ENCODE measurements at places on chromosomes 7 and 10.
A peak's percentile ranks its signal among the peaks of the same experiment; 100 is the strongest.

- no peak for DNase-seq
These were observed 76.8 kb upstream of the AKR1E2 start for GRCh38 chr10:4749271-4749574.

GRCh38 chr10:133121479-133121878 is 33.8 kb downstream of the ADGRA1 start:
- no peak for DNase-seq

GRCh38 chr10:29420744-29421143 is 131.9 kb downstream of the LYZL1 start:
- DNase-seq, result no peak

GRCh38 chr7:114957444-114957843 is 35.5 kb downstream of the MDFIC start:
- no peak for DNase-seq

GRCh38 chr10:49610114-49610457 is at the start of gene SLC18A3:
Gene SLC18A3, plus strand, starts transcription at chr10:49610310. Its CDS starts 431 bp downstream, at chr10:49610741.
- no peak for DNase-seq

- no peak for DNase-seq
These were observed 856.8 kb upstream of the CELF2 start for GRCh38 chr10:10160821-10161312.

DNA sequence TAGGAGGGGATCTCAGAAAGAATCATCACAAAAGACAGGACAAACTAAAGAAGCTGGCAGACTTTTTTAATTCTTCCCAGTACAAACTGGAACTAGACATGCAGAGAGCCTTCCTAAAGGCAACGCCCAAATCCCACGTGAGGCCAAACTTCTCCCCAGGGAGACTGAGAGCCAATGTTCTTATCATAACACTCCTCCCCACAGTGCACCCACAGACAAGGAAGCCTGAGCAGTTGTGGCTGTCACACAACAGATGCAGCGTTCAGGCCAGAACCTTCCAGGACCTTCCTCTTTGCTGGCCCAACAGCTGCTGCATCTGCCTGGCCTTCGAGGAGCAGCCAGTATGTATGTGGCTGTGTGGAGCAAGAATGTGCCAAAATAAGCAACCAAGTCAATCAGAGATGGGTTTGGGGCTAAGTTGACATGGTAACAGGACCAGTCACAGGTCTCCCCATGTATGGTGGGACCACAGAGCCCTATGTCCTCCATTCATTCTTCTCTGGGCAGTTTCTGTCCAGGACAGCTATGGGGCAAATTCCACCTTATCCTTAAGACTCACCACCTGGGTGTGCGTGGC is 34.9 kb downstream of the SRPK2 start:
- DNase-seq, result peak; percentile 20

- no peak for DNase-seq
These were observed 32.8 kb upstream of the MYO3A start for GRCh38 chr10:25901199-25901598.

DNA sequence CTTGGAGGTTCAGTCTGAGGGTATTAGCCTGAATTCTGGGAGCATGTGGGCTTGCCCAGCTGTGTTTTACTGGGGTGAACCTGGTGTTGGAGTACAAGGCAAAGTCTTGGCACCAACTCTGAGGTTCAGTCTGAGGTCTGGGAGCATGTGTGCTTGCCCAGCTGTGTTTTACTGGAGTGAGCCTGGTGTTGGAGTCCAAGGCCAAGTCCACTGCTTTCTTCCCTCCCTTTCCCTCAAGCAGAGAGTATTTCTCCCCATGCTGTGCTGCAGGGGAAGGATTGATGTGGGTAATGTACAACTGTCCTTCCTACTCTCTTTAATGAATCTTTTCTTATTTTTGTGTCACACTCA is 236.1 kb downstream of the NXPH1 start:
- no peak for DNase-seq

- no peak for DNase-seq
These were observed 49.5 kb downstream of the SMURF1 start for GRCh38 chr7:99094401-99094800.

DNA sequence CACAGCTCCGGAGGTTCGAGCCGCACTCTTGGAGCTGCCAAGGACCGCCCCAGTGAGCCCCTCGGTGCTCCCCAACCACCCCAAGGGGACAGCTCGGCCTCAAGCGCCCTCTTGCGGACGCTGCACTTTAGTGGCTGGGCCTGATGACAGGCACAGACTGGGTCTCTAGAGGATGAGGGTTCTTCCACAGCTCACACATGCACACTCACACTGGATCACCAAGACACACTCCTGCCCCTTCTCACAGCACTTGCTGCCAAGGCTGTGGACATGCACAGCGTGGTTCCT is 2.1 kb downstream of the RET start:
- no peak for DNase-seq

GRCh38 chr7:33422825-33423645 is 293.7 kb downstream of the BBS9 start:
- DNase-seq, result no peak

- no peak for DNase-seq
These were observed 45.7 kb downstream of the SEM1 start for GRCh38 chr7:96663871-96664445.

- DNase-seq, result no peak
These were observed 107.4 kb downstream of the SH3PXD2A start for GRCh38 chr10:103748020-103748419.

DNA sequence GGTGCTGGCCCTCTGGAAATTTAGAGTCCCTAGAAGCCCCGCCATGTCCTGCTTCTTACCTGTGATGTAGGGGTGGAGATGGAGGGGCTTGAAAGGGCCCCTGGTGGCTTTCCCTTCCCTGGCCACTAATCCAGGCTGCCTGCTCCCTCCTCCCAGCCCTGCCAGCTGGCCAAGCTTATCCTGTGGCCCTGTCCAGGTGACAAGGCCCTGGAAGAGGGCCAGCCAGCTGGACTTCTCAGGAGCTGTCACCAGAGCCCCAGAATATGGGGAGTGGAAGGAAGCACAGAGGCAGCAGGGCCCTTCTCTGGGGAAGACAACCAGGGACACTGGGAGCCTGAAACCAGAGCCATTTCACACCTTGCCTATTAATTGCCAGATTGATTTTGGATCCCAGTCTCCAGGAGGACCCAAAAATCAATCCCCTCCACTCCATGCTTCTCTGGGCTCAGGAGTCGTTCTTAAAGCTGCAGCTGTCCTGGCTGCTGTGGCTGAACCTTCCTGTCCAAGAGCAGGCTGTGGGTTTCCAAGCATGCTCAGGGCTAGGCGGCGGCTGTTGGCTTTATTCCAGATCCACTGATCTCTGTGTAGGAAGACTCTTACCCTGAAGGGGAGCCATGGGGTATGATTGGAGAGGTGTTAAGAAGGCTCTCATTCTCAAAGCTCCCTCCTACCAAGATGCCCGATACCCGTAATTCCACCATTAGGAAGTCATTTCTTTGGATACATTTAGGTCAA is 52.6 kb upstream of the PCBD1 start:
- DNase-seq, result peak; percentile 20

GRCh38 chr10:13809427-13809826 is 222.7 kb downstream of the PRPF18 start:
- peak; percentile 24 for DNase-seq

GRCh38 chr7:27616914-27617548 is 45.7 kb downstream of the HIBADH start:
- no peak for DNase-seq

DNA sequence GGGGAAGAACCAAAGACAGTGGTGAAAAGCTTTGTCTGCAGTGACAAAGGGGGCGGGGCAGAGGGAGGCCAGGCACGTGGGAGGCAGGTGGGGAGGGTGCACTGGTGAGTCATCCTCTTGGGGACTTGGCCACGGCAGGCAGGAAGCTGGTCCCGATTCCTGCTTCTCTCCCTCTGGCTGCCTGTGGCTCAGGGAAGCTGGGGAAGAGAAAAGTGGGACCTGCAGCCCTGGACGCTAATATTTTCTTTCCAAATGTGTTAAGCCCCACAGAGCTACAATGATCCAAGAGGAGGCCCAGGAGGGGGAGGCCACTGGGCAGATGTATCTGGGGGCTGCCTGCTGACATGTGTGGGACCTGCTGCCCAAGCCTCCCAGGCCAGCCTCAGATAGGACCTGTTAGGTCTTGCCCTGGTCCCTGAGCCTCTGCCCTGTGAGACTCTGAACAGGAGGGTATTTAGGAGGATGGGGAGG is 231.8 kb downstream of the KCNMA1 start:
- DNase-seq, result peak; percentile 72

GRCh38 chr10:5542100-5542499 is 17.3 kb downstream of the CALML3 start:
- DNase-seq, result no peak

GRCh38 chr10:117360994-117361667 is 14.1 kb downstream of the PDZD8 start:
- DNase-seq, result peak; percentile 25

GRCh38 chr10:33817605-33818004 is 483.1 kb upstream of the NRP1 start:
- DNase-seq, result no peak

GRCh38 chr10:115432188-115432819 is 339.1 kb downstream of the ATRNL1 start:
- DNase-seq, result peak; percentile 14

DNA sequence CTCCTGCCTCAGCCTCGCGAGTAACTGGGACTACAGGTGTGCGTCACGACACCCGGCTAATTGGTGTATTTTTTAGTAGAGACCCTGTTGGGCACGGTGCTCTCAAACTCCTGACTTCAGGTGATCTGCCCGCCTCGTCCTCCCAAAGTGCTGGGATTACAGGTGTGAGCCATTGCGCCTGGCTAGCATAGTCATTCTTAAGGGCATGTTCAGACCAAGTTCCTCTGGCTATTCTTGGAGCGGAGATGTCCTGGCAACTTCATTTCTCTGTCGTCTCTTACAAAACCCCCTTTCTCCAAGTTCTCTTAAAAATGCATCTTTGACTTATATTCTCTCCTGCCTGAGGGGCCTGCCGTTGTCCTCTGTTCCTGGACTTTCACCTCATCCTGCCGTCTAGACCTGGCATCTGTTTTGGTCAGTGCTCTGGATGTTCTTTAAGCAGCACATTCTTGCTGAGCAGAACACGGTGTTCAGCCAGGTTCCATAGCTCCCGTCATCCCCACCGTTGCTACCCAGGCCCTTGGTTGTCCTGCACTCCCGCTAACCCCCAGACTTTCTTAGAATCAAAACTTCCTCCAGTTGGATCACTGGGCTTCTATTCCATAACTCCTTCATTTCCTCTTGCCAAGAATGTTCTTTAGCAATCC is 509.9 kb upstream of the GALNT17 start:
- no peak for DNase-seq

GRCh38 chr10:7243873-7244272 is 167.0 kb downstream of the SFMBT2 start:
- DNase-seq, result no peak

- no peak for DNase-seq
These were observed 205.3 kb upstream of the MKLN1 start for GRCh38 chr7:131122394-131122793.

GRCh38 chr10:131173484-131174210 is 137.9 kb downstream of the TCERG1L start:
- no peak for DNase-seq

DNA sequence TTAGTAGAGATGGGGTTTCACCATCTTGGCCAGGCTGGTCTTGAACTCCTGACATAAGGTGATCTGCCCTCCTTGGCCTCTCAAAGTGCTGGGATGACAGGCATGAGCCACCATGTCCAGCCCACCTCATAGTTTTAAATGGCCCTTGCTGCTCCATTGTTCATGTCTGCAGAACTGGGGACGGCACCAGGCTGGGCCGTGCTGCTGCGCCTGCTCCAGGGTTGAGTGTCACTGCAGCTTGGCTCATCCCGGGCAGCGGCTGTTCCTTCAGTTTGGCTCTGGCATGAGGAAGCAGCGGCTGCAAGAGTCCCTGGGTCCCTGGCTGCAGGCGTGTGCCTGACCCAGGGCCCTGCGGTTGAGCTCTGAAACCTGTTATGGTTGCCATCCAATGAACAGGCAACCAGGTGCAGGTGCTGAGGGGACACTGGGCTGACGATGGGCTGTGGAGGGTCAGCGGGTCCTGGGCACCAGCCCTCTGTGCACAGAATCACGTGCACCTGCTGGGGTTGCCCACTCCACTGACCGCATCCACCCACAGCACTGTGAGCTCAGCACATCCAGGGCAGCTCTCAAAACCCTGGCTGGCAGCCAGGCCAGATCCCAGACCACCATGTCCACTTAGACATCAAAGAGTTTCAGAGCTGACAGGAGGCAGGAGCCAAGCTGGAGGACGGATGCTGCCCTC is 70.2 kb upstream of the PPP2R2D start:
- no peak for DNase-seq

GRCh38 chr10:49508249-49508648 is 30.7 kb downstream of the ERCC6 start:
- DNase-seq, result no peak

- DNase-seq, result no peak
These were observed 9.9 kb upstream of the CALML5 start for GRCh38 chr10:5509236-5509635.

- no peak for DNase-seq
These were observed 107.4 kb downstream of the DYNC2I1 start for GRCh38 chr7:158963771-158964241.

DNA sequence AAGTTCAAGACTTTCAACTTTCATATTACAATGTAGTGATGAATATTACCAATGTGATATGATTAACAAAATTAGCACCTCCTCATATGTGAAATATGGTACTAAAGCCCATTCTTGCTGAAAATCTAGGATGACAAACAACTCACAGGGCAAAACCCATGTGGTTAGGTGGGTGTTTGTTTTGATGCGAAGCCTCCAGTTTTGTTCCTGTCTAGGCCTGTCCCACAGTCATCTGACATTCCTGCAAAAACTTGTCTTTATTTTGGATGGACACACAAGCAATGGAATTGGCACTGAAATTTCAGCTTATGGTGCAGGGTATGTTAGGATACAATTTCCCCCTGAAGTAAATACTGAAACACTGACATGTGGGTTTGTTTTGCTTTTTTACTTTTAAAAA is 95.3 kb downstream of the PARD3 start:
- no peak for DNase-seq

DNA sequence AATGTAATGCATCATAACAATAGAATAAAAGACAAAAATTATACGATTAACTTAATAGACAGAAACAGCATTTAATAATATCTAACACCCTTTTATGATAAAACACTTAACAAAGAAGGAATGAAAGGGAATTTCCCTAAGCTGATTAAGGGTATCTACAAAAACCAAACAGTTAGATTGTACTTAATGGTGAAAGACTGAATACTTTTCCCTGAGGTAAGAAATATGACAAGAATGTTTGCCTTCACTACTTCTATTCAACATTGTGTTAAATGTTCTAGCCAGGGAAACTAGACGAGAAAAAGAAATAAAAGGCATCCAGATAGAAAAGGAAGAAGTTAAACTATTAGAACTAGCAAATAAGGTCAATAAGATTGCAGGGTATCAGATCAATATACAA is 276.9 kb downstream of the BAMBI start:
- DNase-seq, result peak; percentile 67

- DNase-seq, result no peak
These were observed 162.4 kb downstream of the SORCS1 start for GRCh38 chr10:107002068-107002467.

GRCh38 chr7:1567049-1567771 is 2.6 kb downstream of the PSMG3 start:
- peak; percentile 83 for DNase-seq

DNA sequence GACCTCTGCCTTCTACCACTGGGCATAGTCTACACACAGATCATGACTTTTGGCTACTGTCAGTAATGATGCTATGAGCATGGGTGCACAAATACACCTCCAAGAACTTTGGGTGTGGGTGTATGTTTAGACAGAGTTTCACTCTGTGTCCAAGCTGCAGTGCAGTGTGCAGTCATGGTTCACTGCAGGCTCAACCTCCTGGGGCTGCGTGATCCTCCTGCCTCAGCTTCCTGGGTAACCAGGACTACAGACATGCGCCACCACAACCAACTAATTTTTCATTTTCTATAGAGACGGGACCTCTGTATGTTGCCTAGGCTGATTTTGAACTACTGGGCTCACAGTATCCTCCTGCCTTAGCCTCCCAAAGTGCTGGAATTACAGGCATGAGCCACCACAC is 194.4 kb downstream of the NSUN6 start:
- no peak for DNase-seq

Data from astrocyte (in vitro differentiated cells and primary cell).